ENCODE measurements at places on chromosomes 7 and 10.

DNA sequence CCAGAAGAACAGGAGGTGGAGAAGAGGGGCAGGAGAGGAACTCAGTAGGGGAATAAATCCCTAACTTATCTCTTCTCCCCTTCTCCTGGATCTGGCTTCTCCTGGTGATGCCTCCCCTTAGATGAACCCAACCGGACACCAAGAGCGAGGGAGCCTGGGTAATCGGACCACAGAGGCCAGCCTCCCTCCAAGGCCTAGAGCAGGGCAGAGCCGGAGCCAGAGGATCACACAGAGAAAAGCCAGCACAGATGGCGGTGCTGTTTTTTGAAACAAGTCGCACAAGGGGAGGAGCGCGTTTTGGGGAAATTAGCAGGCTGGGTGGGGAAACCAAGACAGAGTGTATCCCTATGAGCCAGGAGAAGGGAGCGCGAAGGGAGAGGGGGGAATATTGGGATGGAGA, 4.9 kb upstream of the SRRM3 start:
- DNase-seq, result no peak

GRCh38 chr10:12479437-12479844, 130.1 kb downstream of the CAMK1D start:
- no peak for DNase-seq

DNA sequence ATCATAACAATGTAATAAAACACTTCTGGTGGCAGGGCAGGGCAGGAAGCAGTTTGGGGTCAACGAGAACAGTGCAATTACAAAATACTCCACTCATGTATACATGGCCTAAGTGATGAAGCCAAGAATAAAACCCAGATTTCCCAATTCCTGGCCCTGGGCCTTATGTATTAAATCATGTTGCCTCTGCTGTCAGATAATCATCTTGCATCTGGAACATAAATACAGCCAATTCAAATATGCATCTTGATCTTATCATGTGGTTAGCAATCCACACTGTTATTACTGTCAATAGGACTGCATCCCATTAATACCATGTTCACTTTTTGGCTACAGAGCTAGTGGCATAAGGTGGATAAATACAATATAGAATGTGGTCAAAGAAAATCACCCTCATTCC, 186.5 kb upstream of the SLC25A13 start:
- DNase-seq, result no peak

DNA sequence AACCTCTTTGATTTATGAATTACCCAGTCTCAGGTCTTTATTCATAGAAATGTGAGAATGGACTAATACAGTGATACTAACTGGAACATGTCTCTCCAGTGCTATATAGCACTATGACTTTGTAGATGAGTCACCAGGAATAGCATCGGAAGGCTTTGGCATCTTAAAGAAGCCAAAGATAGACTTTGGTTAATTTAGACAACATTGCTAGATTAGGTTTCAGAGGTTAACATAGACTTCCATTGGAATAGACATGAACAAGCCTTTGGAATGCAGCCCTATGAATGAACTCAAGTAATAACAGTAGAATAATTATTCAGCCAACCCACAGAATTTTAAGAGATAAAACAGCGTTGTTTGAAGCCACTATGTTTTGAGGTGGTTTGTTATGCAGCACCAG, 169.2 kb downstream of the HGF start:
- DNase-seq, result no peak

DNA sequence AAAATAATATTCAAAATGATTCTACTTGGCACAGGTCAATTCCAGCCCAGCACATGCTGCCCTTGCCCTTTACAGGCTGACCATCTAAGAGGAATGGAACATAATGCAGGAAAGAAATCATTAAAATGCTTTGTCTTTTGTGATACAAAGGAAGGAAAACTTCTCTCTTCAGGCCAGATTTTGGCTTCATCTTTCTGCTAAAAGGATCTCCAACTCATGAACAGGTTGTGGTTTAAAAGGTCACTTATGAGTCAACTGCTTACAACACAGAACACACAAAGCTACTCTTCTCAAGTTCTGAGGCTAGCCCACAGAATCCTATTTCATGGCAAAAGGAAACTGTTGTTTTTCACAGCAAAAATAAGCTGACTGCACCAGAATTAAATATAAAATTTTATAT, 197.1 kb downstream of the DOCK4 start:
- no peak for DNase-seq

DNA sequence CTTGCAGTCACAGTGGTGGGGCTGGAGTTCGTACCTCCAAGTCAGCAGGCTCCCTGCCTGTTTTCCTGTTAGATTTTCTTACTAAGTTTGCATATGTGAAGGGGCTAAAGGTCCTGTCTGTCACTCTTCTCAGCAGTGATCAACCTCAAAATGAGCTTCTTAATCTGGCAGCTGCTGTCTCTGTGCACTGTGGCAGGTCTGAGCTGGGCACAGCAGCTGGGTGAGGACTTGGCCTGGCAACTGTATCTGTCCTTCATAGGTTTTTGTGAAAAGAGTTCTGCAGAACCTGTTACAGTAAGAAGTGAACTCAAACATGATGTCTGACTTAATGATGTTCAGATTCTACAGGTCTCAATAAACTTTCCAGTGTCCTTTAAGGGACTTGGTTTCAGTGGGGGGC, 31.3 kb upstream of the GJD4 start:
- DNase-seq, result no peak

DNA sequence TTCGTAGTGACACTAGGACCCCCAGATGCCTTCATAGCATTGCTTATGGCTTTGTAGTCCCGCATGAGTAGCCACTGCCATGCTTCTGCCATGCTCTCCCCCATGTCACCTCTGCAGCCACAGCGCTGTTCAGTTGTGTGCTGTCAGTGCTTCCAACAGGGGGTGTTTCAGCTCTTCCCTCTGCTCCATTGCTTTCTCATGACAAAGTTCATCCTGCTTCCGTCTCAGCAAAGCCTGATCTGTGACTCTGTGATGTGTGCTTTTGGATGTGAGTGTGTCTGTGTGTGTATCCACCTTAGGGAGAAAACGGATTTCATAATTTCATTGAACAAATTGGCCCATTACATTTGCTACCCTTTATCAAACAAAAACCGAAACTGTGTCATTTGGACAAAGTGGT, 134.9 kb upstream of the SAMD8 start:
- DNase-seq, result no peak

- DNase-seq, result no peak
Observed at GRCh38 chr10:73465978-73466726, 29.7 kb downstream of the PPP3CB start.

- DNase-seq, result no peak
Observed at GRCh38 chr7:151453326-151453791, 13.4 kb upstream of the CRYGN start.

- DNase-seq, result no peak
Observed at GRCh38 chr7:151101621-151102396, 15.5 kb downstream of the AGAP3 start.

- DNase-seq, result no peak
Observed at GRCh38 chr10:121076776-121077715, 225.9 kb downstream of the WDR11 start.

- DNase-seq, result no peak
Observed at GRCh38 chr10:19815731-19816410, 361 bp upstream of the PLXDC2 start.

DNA sequence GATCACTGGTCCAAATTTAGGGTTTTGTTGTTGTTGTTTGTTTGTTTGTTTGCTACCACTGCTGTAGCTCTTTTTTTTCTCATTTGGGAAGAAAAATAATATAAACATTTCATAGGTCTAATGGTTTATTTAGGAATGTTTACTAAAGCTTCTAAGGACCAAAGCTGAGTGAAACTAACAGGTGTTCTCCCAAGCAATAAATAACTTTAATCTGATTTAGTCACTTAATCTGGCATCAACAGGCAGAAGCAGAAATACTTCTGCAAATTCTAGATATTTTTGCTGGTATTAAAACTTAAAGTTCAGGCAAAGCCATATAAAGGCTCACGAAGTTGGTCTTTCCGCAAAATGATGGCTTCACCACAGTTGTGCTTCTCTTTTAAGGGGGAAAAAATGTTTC, 144.5 kb upstream of the YAE1 start:
- no peak for DNase-seq

GRCh38 chr10:25142116-25142864, 32.5 kb upstream of the GPR158 start:
- no peak for DNase-seq

- no peak for DNase-seq
Observed at GRCh38 chr7:147915781-147916180, 674.8 kb upstream of the C7orf33 start.

GRCh38 chr10:3763035-3763456, 22.0 kb downstream of the KLF6 start:
- no peak for DNase-seq

DNA sequence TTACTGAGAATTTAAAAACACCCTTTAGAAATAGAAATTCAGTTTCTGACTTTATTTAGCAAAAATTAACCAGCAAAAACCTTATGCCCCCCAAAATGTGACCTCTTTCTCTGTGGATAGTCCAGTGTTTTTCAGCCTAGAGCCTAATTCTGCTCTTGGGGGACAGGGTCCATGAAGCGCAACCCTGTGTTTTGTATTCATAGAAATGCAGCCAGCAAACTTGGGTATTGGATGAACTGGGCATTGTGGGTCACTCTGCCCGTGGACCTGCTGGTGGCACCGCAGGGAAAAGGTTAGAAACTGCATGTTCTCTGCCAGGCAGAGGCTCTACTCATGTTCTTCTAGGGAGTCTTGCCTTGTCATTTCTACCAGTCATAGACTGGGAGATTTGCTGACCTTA, 787.4 kb upstream of the C7orf33 start:
- DNase-seq, result no peak

- no peak for DNase-seq
Observed at GRCh38 chr7:85733169-85733915, 546.5 kb upstream of the SEMA3D start.

DNA sequence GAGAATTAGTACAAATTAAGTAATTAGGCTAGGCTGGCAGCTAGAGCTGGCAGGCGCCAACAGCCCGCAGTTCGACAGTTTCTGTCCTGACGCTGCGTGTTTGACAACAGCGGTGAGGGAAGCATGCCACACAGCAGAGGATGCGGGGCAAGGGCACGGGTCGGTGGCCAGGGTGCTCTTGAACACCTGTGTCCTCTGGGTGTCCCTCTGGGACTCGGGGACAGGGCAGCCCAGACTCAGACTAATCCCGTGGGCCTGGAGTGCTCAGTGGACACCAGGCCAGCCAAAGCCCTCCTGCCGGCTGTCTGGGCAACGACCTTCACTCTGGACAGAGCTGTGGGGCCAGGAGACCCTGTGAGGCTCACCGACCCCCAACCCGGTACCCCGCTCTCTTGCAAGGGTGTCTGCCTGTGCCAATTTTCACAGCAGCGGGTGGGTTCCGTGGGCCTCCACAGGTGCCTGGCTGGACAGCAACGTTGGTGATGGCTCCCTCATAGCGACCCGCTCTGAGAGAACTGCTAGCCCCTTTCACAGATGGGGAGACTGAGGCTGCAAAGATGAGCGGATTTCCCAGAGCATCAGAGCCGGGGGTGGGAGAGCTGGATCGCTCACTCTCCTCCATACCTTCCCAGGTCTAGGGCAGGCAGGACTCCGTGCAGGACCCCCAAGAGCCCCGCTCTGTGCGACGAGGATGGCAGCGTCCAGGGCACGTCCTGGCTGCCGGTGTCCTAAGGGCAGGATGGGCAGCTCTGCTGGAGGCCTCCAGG, 48.5 kb downstream of the FOXL3 start:
- DNase-seq, result no peak

DNA sequence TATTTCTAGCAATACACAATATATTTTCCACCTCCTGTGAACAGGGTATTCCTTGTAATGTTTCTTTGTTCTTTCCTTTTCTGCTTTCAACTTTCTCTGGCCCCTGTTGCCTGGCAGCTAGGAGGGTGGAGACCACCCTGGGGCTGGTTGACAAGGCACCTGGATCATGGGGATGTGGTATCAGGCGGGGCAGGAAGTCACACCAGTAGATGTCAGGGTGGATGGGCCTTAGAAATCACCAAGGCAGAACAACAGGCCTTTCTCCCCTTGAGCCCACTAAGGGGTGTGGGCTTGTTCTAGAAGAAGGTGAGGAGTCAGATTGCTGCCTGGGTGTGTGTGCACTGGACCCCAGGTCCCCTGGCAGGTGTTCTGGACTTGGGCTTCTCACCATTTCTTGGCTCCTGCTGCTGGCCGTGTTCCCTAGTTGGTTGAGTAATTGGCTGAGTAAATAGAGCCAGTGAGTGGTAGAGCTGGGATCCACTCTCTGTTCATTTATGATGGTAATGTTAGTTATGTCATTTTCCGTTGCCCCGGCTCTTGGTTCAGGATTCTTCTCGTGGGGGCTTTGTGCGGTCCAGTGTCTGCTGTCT, 24.9 kb downstream of the ZNF783 start:
- no peak for DNase-seq

GRCh38 chr10:14451341-14451740, 120.6 kb upstream of the FRMD4A start:
- DNase-seq, result no peak

DNA sequence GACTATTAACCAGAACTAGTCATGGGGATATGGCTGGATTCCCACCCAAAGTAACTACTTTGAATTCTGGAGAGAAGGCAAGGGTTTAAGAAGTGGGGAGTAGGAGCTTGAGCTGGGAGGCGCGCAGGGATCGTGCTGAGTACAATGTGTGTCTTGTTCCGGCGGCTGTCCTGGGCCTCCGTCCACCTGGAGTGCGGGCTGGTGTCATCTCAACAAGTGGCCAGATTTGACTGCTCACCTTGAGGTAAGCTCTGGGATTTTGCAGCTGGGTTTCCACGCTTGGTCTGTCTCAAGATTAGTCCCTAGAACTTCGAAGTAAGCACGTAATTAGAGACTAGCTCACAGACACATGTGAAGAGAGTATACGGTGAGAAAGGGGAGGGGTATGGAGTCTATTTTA, 49.4 kb downstream of the GLRX3 start:
- no peak for DNase-seq

GRCh38 chr7:27917774-27918314, 177.9 kb downstream of the TAX1BP1 start:
- no peak for DNase-seq

- no peak for DNase-seq
Observed at GRCh38 chr7:148037044-148037443, 553.5 kb upstream of the C7orf33 start.

GRCh38 chr7:17685141-17685540, 255.2 kb downstream of the SNX13 start:
- DNase-seq, result no peak

DNA sequence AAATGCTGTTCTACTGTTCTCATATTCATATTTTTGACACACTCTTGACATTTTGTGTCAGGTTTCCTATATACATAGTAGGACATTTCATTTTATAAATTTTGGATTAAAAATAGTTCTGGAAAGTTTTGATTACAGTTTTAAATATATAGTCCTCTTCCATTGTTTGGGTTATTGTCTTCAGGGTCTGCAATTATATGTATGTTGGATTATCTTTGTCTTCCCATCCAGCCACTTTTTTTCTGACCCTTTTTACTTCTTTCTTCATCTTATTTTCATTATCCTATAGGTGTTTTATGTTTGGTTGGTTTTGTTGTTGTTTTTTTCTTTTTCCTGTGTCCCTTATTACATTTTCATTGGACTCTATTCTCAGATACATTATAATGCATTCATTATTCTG, 71.1 kb upstream of the CCDC6 start:
- no peak for DNase-seq

All from GM10248 (cell line).